ENCODE measurements at places on chromosomes 12 and 14. TPM values are rescaled to one million over a fixed set of nuclear protein-coding genes. Genes with fewer than 3 reads are reported as not detected.

PTCSC3 gene
- total RNA-seq: not detected

CKB gene
- 8.6 TPM for total RNA-seq

DNA sequence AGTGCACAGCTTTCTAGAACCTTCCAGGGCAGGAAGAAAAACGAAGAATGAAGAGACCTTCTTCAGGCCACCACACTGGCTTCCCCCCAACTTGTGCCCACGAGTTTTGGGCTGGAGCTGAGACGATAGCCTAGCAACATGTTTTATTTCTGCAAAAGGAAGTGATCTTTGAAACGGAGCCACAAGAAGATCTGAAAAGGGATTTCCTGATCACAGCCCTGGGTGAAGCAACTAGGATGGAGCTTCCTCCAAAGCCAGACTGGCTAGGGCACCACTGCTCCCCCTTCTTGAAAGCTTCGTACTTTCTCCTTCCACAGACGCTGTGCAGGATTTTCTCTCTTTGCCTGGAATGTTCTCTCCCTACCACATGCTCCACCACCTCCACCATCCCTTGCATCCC lies 418.3 kb downstream of the MED13L start:
- H3K36me3 ChIP-seq: no peaks in the 10 kb centered on the region
- no peak for DNase-seq
- H3K27me3 ChIP-seq: peaks cover 4% of the 10 kb centered on the region
- no peak overlapping the region for H3K27ac ChIP-seq
- H3K4me3 ChIP-seq: no peak overlapping the region
- H3K4me1 ChIP-seq: no peaks in the 10 kb centered on the region

GRCh38 chr12:116282371-116283286 lies 5.1 kb upstream of the MED13L start:
- H3K4me3 ChIP-seq: peak overlapping the region; percentile 9
- no peaks in the 10 kb centered on the region for H3K36me3 ChIP-seq
- H3K27me3 ChIP-seq: no peaks in the 10 kb centered on the region
- DNase-seq: no peak
- H3K4me1 ChIP-seq: peaks cover 14% of the 10 kb centered on the region

- no peaks in the 10 kb centered on the region for H3K36me3 ChIP-seq
- H3K27ac ChIP-seq: no peak overlapping the region
- DNase-seq: no peak
Measured at GRCh38 chr12:41356181-41356580, 168.1 kb downstream of the PDZRN4 start.

- DNase-seq: no peak
- no peak overlapping the region for H3K4me3 ChIP-seq
- H3K4me1 ChIP-seq: no peaks in the 10 kb centered on the region
- no peaks in the 10 kb centered on the region for H3K27me3 ChIP-seq
- no peak overlapping the region for H3K27ac ChIP-seq
Measured at GRCh38 chr12:85642288-85642687, 193.9 kb downstream of the RASSF9 start.

GRCh38 chr14:74953686-74954085 lies 1.7 kb downstream of the PGF start:
- DNase-seq: no peak
- H3K27me3 ChIP-seq: peaks cover 3% of the 10 kb centered on the region
- peaks cover 28% of the 10 kb centered on the region for H3K4me1 ChIP-seq
- peak overlapping the region; percentile 8 for H3K4me3 ChIP-seq

Data from thymus (tissue), 14 donors.